Dermis blood vessel endothelial cell (primary cell): ENCODE measurements at places on chromosomes 2 and 18.
A peak's percentile ranks its signal among the peaks of the same experiment; 100 is the strongest.

DNA sequence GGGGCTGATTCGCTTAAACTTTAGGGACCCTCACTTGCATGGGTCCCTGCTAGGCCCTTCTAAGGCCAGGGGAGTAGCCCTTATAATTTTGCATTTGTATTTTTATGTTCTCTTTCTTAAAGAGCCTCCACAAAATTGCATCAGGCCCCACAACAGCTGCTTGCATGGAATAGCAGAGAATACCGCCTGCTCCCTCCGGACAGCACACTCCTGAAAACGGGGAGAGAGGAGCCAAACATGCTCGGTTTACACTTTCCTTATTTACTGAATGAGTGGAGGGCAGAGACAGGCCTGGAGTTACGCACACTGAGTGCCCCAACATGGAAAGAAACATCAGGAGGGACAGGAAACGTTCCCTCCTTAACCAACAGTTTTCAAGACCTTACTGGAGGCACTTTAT lies 132.2 kb downstream of the ANTXR1 start:
- DNase-seq: no peak

DNA sequence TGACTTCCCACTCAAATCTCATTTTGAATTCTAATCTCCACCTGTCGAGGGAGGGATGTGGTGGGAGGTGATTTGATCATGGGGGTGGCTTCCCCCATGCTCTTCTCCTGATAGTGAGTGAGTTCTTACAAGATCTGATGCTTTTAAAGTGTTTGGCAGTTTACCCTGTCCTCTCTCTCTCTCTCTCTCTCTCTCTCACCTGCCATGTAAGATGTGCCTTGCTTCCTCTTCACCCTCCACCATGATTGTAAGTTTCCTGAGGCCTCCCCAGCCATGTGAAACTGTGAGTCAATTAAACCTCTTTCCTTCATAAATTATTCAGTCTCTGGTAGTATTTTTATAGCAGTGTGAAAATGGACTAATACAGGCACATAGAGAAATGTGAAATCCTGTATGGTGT lies 7.0 kb upstream of the LDAH start:
- DNase-seq: no peak

GRCh38 chr2:164560181-164560792 lies 61.0 kb downstream of the GRB14 start:
- DNase-seq: peak; percentile 60

- DNase-seq: peak; percentile 100
Measured at GRCh38 chr2:70142590-70143313, 48.1 kb downstream of the C2orf42 start.

- DNase-seq: no peak
Measured at GRCh38 chr2:974054-974453, 23.4 kb downstream of the SNTG2 start.

GRCh38 chr2:202410092-202410491 lies 34.0 kb downstream of the BMPR2 start:
- DNase-seq: no peak
